NCI-H1105 (cell line): ENCODE measurements at places on chromosomes 16 and 17.

- no peak for DNase-seq
Observed at GRCh38 chr16:16018705-16019104, 69.3 kb downstream of the ABCC1 start.

DNA sequence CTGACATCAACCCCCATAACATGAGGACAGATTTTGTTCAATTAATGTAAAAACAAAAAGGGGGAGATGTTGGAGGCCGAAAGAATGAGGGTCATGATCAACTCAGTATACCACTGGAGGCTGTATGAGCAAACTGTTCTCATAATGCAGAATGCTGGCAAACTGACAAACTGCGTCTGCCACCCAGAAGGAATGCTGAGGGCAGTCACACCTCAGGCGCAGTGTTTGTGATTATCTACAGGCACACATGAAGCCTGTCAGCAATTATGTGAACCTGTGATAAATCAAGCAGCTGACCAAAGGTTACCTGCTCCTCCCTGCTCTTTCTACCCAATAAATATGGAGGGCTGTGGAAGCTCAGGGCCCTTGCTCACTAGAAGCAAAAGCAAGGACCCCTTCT, 27.3 kb downstream of the CD300LG start:
- DNase-seq, result no peak

DNA sequence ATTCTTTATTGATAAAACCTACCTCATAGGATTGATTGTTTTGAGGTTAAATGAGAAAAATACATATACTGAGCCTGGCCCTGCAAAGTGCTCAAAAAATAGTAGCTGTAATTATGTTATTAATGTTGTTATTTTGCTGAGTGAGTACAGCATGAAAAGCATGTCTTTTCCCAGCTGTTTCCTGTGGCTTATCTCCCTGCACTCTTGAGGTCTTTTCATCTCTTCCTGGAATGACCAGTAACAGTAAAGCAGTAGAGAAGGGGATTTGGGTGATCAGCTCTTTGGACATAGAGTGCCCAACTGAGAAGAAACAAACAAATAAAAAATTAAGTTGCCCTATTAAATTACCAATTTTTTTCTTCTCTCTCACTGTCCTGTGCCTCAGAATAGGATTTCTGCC, 53.7 kb downstream of the NFAT5 start:
- no peak for DNase-seq

DNA sequence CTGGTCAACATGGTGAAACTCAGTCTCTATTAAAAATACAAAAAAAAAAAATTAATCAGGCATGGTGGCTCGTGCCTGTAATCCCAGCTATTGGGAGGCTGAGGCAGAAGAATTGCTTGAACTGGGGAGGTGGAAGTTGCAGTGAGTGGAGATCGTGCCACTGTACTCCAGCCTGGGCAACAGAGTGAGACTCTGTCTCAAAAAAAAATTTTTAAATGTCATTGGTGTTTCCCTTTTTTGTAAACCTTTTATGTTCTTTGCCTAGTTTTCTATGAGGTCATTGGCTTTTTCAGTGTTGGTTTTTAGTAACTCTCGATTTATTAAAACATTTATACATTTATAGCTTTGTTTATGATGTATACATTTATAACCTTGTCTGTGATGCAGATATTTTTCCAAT, 18.2 kb downstream of the NLRC5 start:
- DNase-seq, result no peak

DNA sequence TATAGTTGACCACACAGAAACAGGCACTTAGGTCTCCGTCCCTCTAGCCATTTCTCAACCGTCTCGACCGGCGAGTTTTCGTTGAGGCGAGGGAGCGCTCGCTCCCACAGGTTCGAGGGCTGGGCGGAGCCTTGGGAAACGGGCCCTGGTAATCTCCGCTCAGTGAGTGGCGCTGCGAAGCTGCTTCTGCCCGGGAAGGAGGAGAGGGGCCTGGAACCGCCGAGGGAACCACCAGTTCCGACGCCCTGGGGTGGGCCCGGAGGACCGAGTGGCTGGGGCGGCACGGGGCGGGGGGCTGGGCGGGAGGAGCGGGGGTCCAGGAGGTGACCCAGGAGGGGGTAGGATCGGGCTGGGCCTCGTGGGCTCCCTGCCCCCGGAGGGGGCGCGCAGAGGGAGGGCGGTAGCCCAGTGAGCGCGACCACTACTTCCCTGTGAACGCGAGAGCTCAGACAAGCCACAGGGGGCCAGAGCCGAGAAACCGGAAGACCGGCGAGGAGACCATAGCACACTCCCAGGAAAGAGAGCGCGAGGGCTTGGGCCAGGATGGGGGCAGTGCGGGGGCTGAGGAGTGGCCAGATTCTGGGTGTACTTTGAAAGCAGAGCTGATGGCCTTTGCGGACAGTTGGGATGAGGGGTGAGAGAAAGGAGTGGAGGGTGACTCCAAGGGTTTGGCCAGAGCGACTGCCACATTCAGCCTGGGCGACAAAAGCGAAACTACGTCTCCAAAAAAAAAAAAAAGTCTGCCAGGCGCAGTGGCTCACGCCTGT, 29.9 kb upstream of the ARL4D start:
- peak; percentile 35 for DNase-seq

DNA sequence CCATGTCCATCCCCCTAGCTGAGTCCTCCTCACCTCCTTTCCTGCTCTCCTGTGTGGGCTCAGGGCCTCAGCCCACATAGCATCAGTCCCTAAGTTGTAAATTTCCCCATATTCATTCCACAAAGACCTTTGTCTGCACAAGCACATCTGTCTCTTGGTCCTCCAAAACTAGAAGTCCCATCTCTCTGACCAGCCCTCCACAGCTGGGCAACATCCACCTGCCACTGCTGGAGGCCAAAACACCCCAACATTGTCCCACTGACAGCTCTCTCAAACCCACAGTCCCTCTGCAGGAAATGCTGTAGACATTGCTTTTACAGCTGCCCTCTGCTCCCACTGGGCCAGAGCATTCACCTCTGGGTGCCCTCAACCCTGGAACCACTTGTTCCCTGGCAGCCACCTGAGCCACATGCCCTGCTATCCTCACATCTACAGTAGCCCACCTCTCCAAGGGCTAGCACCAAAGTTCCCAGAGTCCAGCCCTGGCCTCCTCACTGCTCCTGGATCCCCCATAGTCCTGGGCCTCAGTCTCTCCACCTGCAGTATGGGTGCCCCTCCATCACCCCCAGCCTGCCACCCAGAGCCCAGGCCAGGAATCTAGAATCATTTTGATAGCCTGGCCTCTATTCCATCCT, 1722.7 kb downstream of the TP53TG3F start:
- no peak for DNase-seq

DNA sequence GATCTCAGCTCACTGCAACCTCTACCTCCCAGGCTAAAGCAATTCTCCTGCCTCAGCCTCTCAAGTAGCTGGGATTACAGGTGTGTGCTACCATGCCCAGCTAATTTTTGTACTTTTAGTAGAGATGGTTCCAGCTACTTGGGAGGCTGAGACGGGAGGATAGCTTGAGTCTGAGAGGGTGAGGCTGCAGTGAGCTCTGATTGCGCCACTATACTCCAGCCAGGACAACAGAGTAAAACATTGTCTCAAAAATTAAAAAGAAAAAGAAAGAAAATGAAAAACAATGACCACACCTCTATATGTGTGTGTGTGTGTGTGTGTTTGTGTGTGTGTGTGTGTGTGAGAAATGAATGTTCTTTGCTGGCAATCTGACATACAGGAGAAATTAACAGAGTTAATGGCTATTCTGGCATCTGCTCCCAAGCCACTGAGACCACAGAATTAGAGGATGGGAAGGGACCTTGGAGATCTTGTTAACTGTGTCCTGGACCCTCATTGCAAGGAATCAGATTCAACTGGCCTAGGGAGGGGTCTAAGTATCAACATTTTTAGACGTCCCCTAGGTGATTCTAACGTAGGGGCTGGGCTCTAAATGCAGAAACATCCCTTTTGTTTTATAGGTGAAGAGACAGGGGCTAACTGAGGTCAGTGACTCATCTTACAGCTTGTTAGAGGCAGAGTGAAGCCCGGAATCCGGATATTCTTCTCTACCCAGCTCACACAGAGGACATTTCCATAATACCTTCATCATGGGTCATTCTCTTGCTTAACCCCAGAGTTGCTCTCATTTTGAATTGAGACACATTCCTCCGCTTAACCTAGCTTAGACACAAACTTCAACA, 16.4 kb upstream of the MARCHF10 start:
- DNase-seq, result no peak

DNA sequence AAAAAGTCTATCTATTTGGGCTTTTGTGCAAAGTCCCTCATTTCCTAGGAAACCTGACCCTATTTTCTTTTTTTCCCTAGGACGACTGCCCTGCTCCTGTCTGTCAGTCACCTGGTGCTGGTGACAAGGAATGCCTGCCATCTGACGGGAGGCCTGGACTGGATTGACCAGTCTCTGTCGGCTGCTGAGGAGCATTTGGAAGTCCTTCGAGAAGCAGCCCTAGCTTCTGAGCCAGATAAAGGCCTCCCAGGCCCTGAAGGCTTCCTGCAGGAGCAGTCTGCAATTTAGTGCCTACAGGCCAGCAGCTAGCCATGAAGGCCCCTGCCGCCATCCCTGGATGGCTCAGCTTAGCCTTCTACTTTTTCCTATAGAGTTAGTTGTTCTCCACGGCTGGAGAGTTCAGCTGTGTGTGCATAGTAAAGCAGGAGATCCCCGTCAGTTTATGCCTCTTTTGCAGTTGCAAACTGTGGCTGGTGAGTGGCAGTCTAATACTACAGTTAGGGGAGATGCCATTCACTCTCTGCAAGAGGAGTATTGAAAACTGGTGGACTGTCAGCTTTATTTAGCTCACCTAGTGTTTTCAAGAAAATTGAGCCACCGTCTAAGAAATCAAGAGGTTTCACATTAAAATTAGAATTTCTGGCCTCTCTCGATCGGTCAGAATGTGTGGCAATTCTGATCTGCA, 12.9 kb downstream of the TMEM98 start:
- DNase-seq, result no peak

DNA sequence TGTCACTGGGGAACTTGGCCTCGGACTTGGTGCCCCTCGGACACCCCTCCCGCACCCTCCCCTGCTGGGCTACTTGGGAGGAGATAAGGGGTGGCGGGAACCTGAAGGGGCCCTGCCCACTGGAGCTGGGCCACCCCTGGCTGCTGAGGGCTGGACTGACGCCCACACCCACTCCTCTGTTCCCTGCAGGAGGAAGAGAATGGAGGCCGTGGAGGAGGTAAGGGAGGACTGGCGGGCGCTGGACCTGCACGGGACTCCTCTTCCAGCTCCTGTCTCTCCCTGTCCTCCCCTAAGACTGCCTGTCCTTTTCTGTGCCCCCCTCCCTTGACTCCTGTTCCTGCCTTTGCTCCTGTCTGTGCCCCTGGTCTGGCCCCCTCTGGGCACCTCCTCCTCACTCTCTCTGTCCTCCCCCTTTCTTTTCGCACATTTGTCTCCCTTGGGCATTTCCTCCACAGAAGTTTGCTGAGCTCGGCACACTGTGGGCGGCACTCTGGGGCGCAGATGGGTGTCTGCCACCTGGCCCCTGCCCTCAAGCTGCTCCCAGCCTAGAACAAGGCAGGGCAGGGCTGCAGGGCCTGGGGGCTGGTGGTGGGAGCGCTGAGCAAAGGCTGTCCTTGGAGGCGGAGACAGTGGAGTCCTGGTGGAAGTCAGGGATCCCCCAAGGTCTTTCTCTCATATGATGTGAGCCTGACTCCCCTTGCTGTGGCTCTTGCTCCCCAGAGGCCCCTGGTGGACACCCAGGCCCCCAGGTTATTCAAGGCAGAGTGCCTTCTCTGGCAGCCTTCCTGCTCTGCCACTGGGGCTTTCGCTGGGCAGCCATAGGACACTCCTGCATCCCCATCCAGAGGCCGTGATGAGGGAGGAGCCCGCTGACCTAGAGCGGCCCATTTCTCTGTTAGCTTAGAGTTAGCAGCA, 32.7 kb downstream of the ARHGAP23 start:
- no peak for DNase-seq

- no peak for DNase-seq
Observed at GRCh38 chr16:814974-815373, 14.4 kb upstream of the GNG13 start.
